ENCODE measurements at places on chromosomes 11 and 22.

DNA sequence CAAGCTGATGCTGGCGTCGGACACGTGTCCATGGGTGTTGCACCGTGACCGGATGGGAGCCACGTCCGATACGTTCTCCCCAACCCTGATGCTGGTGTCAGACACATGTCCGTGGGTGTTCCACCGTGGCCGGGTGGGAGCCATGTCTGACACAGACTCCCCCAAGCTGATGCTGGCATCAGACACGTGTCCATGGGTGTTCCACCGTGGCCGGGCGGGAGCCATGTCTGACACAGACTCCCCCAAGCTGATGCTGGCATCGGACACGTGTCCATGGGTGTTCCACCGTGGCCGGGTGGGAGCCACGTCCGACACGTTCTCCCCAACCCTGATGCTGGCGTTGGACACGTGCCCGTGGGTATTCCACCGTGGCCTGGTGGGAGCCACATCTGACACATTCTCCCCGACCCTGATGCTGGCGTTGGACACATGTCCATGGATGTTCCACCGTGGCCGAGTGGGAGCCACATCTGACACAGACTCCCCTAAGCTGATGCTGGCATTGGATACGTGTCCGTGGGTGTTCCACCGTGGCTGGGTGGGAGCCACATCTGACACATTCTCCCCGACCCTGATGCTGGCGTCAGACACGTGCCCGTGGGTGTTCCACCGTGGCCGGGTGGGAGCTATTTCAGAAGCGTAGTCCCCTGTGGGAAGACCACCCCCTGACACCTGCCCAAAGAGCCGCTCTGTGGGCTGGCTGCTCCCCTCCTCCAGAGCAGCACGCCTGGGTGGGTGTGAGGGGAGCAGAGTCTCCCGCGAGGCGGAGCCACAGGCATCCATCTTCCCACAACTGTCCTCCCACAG lies 20.0 kb downstream of the SELENOO start:
- DNase-seq: no peak

- DNase-seq: no peak
Measured at GRCh38 chr11:119103793-119104192, 2.1 kb upstream of the DPAGT1 start.

GRCh38 chr11:12640355-12640754 lies 33.9 kb upstream of the TEAD1 start:
- DNase-seq: no peak

DNA sequence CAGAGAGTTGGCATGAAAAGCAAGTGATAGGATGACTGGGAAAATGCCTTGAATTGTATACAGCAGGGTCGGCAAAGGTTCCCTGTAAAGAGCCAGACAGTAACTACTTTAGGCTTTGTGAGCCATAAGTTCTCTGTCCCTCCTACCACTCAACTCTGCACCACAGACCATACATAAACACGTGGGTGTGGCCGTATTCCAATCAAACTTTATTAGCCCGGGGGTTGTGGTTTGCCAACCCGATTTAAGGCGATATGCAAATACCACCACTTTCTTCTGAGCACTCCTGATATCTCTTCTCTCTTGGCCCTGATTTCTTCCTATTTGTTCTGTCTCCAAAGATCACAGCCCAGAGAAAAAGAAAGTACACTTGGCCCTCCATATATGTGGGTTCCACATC lies 87.5 kb downstream of the MN1 start:
- no peak for DNase-seq

GRCh38 chr11:1807264-1807995 lies 27.4 kb upstream of the SYT8 start:
- DNase-seq: no peak

- no peak for DNase-seq
Measured at GRCh38 chr11:70303070-70303469, 32.6 kb downstream of the PPFIA1 start.

DNA sequence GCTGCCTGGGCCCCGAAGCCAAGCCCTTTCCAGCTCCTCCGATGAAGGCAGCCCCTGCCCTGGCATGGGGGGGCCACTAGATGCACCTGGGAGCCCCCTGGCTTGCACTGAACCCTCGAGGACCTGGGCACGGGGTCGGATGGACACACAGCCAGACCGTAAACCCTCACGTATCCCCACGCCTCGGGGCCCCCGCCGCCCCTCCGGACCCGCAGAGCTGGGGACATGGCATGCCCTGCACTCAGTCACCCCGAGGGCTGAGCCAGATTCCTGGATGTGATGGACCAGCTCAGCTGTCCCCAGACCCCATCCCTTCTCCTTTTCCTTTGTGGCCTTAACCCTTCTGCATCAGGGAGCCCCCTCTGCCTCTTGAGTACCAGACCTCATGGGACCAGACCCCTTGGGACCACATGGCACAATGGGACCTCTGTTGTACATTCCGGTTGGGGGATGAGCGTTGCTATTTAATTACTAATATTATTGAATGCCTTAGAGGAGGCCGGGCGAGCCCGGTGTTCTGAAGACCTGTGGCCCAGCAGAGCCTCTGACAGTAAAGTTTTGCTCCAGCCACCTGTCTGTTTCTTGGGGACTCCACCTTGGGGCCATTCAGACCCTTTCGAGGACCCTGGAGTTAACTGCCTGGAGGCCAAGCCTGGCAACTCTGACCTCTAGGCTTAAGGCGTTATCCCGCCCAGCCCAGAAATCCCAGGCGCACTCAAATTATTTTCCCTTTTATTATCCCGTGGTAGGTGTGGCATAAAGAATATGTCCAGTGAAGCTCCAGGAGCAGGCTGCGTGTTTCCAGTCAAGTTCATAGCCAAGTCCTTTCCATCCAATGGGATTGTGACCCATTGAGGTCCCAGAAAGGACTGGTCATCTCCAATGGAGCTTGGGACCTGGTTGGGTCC lies 3.0 kb downstream of the RASL10A start:
- no peak for DNase-seq

DNA sequence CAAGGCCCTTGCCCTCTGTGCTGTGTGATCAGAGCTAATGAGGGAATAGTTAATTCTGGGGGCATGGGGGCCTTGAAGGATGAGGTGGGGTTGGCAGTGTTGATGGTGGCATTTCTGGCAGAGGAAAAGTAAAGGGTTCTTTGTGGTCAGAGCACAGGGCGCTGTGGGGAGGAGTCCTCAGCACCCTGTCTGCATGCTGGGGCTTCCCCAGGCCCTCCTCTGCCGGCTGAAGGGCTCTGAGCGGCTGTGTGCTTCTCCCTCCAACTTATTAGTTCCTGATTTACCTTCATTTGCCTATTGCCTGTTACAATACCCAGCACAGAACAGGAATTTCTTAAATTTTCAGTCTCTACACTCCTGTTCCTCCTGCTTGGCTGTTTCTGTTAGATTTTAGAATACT lies 122.8 kb downstream of the HIPK3 start:
- DNase-seq: no peak

DNA sequence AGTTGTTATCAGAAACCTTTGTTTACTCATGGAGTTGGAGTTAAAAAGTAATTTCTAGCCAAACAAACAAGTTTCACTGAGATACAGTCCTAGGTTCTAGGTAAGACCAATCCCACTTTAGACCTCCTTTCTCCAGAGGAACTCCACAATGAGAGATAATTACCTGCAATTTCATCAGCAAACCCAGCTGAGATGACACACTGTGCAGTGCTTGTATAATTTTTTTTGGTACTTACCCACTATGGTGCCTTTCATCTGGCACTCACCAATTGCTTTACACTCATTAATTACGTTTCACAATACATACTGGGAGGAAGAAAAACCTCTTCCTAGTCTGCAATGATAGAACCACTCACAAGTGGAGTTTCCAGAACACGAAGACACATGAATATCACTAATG lies 1.8 kb upstream of the MUC15 start:
- DNase-seq: no peak
